ENCODE measurements at places on chromosomes 4 and X.

- no peak for DNase-seq
These were observed 1.3 kb upstream of the DGKQ start for GRCh38 chr4:974668-975067.

- no peak for DNase-seq
These were observed 70.6 kb downstream of the ARSJ start for GRCh38 chr4:113908829-113909228.

GRCh38 chr4:177974461-177974860, 532.2 kb upstream of the AGA start:
- DNase-seq = no peak

- DNase-seq = no peak
These were observed 75.2 kb upstream of the PRKX start for GRCh38 chrX:3788494-3789233.

DNA sequence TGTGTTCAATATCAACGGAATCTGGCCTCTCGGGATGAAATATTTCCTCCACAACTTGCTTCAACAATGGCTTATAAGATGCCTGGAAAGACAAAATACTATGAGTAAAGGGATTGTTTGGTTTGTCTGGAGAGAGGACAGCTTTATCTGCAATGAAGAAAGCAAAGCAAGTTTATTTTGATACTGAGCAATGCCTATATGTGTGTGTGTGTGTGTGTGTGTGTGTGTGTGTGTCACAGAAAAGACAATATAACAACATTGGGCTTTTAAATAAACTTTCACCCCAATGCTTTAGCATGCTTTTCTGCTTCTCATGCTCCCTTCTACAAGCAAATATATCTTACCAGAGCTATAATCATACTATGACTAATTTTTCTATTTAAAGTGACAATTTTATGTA, 45.4 kb downstream of the RASL11B start:
- no peak for DNase-seq

Measured in hematopoietic multipotent progenitor cell treated with erythropoietin and hydrocortisone succinate and interleukin-3 and kit ligand, for 17 days (in vitro differentiated cells).